DND-41 (cell line): ENCODE measurements at places on chromosomes 12 and 14.

DNA sequence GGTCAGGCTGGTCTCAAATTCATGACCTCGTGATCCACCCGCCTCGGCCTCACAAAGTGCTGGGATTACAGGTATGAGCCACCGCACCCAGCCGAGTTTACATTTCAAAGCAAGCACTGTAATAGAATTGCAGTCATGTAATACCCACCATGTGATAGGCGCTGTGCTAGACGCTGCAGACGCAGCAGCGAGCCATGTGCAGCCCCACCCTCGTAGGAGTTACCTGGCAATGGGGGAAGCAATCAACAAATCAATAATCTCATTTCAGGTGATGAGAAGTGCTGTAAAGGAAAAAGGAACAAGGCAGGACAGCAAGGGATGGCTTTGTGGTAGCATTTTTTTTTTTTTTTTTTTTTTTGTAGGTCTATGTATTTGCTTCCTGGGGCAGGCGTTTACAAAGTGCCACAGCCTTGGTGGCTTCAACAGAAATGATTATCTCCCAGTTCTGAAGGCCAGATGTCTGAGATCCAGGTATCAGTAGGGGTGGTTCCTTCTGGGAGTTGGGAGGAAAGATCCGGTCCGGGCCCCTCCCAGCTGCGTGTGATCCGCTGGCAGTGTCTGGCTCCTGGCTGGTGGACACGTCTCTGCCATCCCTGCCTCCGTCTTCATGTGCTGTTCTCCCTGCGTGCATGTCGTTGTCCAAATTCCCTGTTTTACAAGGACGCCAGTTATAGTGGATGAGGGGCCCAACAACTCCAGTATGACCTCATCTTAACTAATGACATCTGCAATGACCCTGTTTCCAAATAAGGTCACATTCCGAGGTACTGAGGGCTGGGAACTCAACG lies 72.8 kb downstream of the TNFAIP2 start:
- no peaks in the 10 kb centered on the region for H3K4me1 ChIP-seq
- H3K36me3 ChIP-seq: no peaks in the 10 kb centered on the region
- no peak for DNase-seq
- no peak overlapping the region for H3K4me3 ChIP-seq

DNA sequence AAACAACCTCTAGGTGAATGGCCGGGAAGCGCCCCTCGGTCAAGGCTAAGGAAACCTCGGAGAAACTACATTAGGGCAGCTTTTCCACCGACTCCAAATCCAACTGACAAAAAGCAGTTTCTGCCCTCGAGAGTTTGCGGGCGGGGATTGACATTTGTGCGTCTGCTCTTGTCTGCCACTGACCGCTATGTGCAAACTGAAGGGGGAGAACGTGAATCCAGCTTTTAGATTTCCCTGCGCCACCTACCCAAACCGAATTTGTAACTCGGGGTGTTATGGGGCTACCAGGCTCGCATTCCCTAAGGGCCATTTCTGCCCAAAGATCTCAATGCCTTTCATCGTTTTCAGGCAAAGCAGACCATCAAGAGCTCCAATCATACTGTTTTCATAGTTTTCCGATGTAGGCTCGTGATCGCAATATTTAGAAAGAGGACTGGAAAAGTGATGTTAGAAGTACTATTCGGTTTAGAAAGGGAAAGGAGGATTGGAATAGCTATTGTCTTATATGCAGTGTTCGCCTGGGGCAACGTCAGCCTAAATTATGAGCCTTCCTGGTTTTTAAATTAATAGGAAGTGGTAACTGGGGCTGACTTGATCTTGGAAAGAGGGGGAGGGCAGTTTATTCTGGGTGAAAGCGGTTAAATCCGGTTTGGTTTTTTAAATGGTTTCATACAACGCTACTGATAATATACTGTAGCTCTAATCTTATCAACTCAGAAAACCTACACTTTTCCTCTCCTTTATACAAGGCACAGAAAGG lies 45.4 kb downstream of the BCAT1 start:
- no peak for DNase-seq
- H3K27me3 ChIP-seq: no peaks in the 10 kb centered on the region
- H3K4me1 ChIP-seq: peaks cover 21% of the 10 kb centered on the region
- peak overlapping the region; percentile 51 for H3K4me3 ChIP-seq
- peaks cover 11% of the 10 kb centered on the region; the same call in 1 of the 2 replicates for H3K36me3 ChIP-seq
- H3K27ac ChIP-seq: no peak overlapping the region

DNA sequence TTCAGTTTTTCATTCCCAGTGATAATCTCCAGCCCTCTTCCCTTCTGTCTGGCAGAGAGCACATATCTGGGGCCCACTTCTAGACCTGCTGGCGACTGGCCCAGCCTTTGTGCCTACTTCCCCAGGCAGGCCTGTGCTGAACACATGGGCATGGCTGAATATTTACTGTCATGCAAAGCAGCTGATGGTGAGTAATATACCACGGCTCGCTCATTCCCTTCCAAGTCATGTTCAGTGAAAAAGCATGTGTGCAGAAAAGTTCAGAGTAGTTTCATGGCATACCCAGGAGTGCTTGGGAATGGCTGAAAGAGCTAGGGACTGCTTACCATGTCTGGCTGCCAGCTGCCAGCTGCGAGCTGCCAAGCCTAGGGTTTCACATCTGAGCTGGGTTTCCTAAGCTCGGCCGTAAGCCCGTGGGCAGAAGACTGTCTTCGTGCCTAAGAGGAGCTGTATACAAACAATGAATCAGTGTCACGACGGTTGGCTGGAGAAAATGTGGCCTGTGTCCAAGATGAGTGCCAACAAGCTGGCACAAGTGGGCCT lies 179.9 kb upstream of the PELI2 start:
- no peak for DNase-seq
- H3K4me1 ChIP-seq: no peaks in the 10 kb centered on the region
- H3K27ac ChIP-seq: no peak overlapping the region
- no peaks in the 10 kb centered on the region for H3K27me3 ChIP-seq

DNA sequence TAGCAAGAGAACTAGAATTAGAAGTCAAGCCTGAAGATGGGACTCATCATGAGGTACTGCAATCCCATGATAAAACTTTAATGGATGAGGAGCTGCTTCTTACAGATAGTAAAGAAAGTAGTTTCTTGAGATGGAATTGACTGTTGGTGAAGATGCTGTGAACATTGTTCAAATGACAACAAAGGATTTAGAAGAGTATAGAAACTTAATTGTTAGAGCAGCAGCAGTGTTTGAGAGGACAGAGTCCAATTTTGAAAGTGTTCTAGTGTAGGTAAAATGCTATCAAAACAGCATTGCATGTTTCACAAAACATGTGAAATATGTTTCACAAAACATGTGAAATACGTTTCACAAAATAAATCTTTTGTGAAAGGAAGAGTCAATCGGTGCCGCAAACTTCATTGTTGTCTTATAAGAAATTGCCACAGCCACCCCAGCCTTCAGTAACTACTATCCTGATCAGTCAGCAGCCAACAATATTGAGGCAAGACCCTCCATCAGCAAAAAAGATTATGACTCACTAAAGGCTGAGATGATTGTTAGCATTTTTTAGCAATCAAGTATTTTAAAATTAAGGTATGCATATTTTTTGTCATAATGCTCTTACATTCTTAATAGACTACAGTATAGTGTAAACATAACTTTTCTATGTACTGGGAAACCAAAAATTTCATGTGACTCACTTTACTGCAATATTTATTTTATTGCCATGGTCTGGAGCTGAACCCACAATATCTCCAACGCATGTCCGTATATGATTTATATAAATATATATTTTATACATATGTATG lies 173.4 kb upstream of the BMP4 start:
- H3K27ac ChIP-seq: no peak overlapping the region
- H3K4me3 ChIP-seq: no peak overlapping the region
- no peak for DNase-seq
- no peaks in the 10 kb centered on the region for H3K27me3 ChIP-seq

GRCh38 chr14:100215330-100215885 lies 23.5 kb upstream of the YY1 start:
- no peak for DNase-seq
- H3K27ac ChIP-seq: peak overlapping the region; percentile 68; the same call in 1 of the 2 replicates
- H3K27me3 ChIP-seq: no peaks in the 10 kb centered on the region
- no peaks in the 10 kb centered on the region for H3K36me3 ChIP-seq
- peaks cover 23% of the 10 kb centered on the region for H3K4me1 ChIP-seq
- H3K4me3 ChIP-seq: no peak overlapping the region

- H3K27ac ChIP-seq: no peak overlapping the region
- no peak overlapping the region for H3K4me3 ChIP-seq
- DNase-seq: no peak
- H3K36me3 ChIP-seq: no peaks in the 10 kb centered on the region
- no peaks in the 10 kb centered on the region for H3K4me1 ChIP-seq
These were observed 150.2 kb downstream of the TMEM132D start for GRCh38 chr12:129753586-129753985.

DNA sequence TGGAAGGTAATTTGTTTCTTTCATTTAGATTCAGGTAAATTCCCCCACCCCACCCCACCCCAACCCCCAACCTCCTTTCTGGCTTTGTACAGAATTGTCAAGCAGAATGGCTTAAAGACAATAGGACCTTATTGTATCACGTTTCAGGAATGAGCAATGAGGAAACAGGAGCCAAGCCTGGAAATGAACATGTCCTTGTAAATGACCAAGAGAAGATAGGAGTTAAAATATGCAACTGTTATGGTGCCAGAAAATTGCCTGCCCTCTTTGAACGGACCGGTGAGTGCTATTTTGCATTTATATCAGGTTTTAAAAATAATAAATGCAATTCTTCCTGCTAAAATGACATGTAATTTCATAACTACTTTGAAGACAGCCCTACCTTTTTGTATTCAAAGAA lies 141.6 kb upstream of the PELI2 start:
- H3K4me1 ChIP-seq: no peaks in the 10 kb centered on the region
- no peaks in the 10 kb centered on the region for H3K36me3 ChIP-seq
- no peak overlapping the region for H3K27ac ChIP-seq
- H3K4me3 ChIP-seq: no peak overlapping the region
- DNase-seq: no peak
- no peaks in the 10 kb centered on the region for H3K27me3 ChIP-seq

DNA sequence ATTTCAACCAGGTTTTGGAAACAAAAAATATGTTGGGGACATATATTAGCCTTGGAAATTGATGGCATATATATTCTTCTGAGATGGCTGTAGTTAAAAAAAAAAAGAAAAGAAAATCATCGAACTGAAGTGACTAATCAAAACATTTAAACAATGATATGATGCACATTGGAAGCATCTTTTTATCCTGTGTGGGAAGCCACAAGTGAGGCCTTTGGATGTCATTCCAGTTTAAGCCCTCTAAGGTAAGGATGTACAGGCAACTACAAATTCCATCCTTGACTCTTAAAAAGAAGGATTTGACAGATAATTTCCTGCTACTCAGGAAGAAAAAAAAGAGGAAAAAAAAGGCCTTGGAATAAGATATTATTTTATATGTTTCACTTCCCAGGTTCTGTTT lies 9.6 kb upstream of the PTPRB start:
- no peak for DNase-seq
- H3K4me1 ChIP-seq: no peaks in the 10 kb centered on the region
- H3K27ac ChIP-seq: no peak overlapping the region
- no peak overlapping the region for H3K4me3 ChIP-seq

DNA sequence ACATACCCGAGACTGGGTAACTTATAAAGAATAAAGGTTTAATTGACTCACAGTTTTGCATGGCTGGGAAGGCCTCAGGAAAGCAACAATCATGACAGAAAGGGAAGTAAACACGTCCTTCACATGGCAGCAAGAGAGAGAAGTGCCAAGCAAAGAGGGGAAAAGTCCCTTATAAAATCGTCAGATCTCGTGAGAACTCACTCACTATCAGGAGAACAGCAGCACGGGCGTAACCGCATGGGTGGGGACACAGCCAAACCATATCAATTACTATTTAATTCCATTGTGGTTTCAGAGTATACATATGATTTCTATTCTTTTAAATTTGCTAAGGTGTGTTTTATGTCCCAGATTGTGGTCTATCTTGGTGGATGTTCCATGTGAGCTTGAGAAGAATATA lies 117.9 kb downstream of the SCAF11 start:
- H3K27me3 ChIP-seq: no peaks in the 10 kb centered on the region
- no peak overlapping the region for H3K4me3 ChIP-seq
- peaks cover 88% of the 10 kb centered on the region for H3K36me3 ChIP-seq
- H3K27ac ChIP-seq: no peak overlapping the region
- H3K4me1 ChIP-seq: no peaks in the 10 kb centered on the region

GRCh38 chr12:124361074-124361970 lies 66.4 kb downstream of the RFLNA start:
- DNase-seq: no peak
- no peaks in the 10 kb centered on the region for H3K4me1 ChIP-seq
- H3K27me3 ChIP-seq: no peaks in the 10 kb centered on the region
- H3K36me3 ChIP-seq: peaks cover 88% of the 10 kb centered on the region
- H3K27ac ChIP-seq: no peak overlapping the region

- peak; percentile 24 for DNase-seq
- no peaks in the 10 kb centered on the region for H3K36me3 ChIP-seq
- H3K27ac ChIP-seq: no peak overlapping the region
- H3K4me1 ChIP-seq: no peaks in the 10 kb centered on the region
These were observed 91.8 kb downstream of the EML1 start for GRCh38 chr14:99884834-99885648.

GRCh38 chr12:124490584-124491305 lies 76.7 kb downstream of the NCOR2 start:
- H3K4me1 ChIP-seq: no peaks in the 10 kb centered on the region
- H3K4me3 ChIP-seq: no peak overlapping the region
- H3K36me3 ChIP-seq: peaks cover 68% of the 10 kb centered on the region
- no peak overlapping the region for H3K27ac ChIP-seq

DNA sequence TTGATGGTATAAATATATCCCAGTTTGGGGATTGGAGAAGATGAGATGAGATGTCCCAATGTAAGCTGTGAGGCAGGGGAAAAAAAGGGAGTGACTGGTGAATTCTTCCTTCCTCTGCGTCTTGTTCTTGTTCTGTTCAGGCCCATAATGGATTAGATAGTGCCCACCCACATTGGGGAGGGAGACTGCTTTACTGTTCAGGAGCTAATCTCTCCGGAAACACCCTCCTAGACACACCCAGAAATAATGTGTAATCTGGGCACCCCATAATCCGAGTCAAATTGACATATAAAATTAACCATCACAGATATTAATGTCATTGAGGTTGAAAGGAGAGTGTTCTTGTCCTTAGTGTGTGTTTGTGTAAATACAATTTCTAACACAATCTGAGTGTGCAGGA lies 29.3 kb downstream of the ETV6 start:
- H3K4me1 ChIP-seq: peaks cover 12% of the 10 kb centered on the region
- H3K4me3 ChIP-seq: no peak overlapping the region
- no peak overlapping the region for H3K27ac ChIP-seq

- H3K27ac ChIP-seq: no peak overlapping the region
- no peaks in the 10 kb centered on the region for H3K36me3 ChIP-seq
- peaks cover 5% of the 10 kb centered on the region for H3K27me3 ChIP-seq
- no peaks in the 10 kb centered on the region for H3K4me1 ChIP-seq
- no peak for DNase-seq
These were observed 153.3 kb downstream of the NTF3 start for GRCh38 chr12:5585178-5585577.

DNA sequence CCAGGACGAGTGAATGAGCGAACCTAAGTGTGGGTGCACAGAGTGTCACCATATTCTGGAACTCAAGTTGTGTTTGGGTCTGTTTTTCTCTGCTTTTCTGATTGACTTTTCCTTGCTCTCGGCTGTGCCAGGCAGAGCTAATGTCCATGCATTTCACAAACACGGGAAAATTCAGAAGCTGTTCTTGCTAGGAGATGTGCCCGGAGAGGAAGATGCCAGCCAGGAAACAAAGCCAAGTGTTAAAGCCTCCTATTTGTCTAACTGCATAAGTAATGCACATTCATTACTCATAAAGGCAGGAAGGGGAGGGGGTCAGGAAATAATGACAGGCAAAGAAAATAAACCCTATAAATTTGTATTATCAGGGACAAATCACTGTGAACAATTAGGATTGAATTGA lies 250.4 kb upstream of the SFSWAP start:
- no peak overlapping the region for H3K4me3 ChIP-seq
- H3K27ac ChIP-seq: no peak overlapping the region
- no peaks in the 10 kb centered on the region for H3K27me3 ChIP-seq
- no peak for DNase-seq
- no peaks in the 10 kb centered on the region for H3K4me1 ChIP-seq
- H3K36me3 ChIP-seq: no peaks in the 10 kb centered on the region
